ENCODE measurements at places on chromosomes 6 and 20.

- no peak for DNase-seq
Measured at GRCh38 chr6:72676995-72677394, 55.1 kb downstream of the KCNQ5 start.

DNA sequence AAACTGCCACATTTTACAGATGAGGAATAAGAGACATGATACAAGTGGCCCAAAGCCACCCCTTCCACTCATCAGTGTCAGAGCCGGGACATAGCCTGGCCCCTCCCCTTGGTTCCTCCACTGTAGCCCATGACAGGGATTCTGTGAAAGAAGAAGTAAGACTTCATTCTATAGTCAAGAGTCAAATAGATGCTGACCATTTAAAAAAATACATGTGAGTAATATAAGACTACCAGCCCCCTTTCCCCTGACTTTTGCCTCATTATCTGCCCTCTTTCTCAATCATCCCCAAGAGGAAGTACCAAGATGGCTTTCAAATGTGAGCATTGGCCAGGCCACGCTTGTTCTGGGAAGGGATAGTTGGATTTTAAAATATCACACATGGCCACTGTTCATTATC, 57.8 kb upstream of the TAB2 start:
- DNase-seq, result no peak

- no peak for DNase-seq
Measured at GRCh38 chr6:113588646-113589045, 268.5 kb upstream of the MARCKS start.

- DNase-seq, result no peak
Measured at GRCh38 chr6:168160506-168161370, 81.7 kb upstream of the FRMD1 start.

DNA sequence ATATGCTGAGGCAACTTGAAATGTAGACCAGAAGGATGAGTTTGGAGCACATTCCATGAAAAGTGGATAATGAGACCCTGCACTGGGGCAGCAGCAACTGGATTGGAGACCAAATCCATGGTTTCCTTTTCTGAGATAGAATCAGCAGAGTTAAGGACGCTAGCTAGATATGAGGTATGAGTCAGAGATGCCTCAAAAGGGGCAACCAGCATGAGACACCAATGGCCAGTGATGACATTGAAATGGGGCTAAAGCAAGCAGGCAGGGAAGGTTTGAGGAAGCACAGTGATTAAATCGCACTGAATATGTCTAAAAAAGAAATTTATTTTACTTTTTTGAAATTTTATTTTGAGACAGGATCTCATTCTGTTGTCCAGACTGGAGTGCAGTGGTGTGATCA, 802.4 kb downstream of the TFAP2A start:
- DNase-seq, result no peak

- DNase-seq, result no peak
Measured at GRCh38 chr6:24227556-24227955, 101.5 kb downstream of the NRSN1 start.

- no peak for DNase-seq
Measured at GRCh38 chr6:108350528-108350927, 55.7 kb downstream of the AFG1L start.

DNA sequence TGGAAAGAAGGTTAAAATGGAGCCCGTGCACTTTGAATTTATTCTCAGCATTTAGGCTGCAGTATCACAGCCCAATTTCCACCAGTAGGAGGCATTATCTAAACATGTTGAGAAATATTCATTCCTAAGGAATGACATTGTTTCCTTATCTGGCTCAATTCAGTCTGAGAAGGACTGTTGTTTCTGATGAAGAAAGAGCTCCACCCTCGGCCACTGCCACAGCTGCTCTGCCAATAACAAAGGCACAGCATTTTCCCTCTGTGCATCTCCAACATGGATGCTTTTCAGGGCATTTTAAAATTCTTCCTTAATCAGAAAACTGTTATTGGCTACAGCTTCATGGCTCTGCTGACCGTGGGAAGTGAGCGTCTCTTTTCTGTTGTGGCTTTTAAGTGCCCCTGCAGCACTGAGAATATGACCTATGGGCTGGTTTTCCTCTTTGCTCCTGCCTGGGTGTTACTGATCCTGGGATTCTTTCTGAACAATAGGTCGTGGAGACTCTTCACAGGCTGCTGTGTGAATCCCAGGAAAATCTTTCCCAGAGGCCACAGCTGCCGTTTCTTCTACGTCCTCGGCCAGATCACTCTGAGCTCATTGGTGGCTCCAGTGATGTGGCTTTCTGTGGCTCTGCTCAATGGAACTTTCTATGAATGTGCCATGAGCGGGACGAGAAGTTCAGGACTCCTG, at the start of gene CALHM5:
CALHM5 (plus strand) TSS at position 216 of the 687 bp plus-strand sequence; CDS start at position 274, 58 bp downstream.
- peak; percentile 71 for DNase-seq

DNA sequence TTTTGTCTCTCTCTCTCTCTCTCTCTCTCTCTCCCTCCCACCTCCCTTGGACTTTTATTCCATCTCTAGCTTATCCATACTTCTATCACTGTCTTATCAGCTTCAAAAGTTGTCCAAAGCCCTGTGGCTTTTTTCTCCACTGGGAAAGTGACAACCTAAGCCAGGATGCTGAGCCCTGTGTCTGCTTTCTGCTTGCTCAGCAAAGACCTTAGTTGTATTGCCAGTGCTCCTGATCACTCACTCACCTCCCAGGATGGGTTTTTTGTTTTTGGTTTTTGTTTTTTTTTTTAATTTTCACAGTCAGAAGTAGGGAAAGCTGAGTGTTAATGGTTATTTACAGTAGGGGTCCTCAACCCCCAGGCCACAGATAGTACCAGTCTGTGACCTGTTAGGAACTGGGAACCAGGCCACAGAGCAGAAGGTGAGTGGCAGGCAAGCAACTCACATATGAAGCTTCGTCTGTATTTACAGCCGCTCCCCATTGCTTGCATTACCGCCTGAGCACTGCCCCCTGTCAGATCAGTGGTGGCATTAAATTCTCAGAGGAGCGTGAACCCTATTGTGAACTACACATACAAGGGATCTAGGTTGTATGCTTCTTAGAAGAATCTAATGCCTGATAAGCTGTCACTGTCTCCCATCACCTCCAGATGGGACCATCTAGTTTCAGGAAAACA, 125.0 kb upstream of the ID4 start:
- no peak for DNase-seq

DNA sequence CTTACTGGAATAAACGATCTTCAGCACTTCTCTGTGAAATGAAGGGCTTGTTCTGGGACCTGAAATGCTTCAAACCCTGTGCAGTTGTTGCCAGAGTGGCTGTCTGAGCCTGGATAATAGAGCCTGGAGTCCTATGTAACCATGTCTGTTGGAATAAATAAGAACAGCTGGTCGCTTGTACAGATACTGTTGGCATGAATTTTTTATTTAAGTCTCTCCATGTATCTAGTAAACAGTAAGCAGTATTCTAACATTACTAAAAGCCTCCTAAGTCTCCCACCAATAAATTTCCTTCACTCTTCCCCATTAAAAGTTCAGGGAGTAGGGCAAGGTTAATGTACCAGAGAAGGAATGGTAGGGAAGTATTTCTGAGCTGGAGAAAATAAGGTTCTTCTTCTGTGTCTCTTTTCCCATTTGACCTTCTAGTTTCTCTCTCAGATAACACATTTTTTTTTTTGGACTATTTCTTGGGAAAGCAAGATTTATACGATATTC, 227.5 kb downstream of the PRL start:
- no peak for DNase-seq

DNA sequence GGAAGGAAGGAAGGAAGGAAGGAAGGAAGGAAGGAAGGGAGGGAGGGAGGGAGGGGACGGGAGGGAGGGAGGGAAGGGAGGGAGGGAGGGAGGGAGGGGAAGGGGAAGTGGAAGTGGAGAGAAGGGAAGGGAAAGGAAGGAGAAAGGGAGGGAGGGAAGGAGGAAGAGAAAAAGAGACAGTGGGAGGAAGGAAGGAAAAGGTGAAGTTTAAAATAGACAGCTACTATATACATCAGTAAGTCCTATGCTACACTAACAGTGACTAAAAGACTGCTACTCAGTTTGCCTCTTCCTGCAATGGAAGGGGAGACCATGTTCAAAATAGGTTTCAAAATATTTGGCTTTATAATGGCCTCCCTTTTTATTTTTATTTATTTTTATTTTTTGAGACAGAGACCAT, 22.5 kb downstream of the MAP3K5 start:
- DNase-seq, result no peak

All from Caki2 (cell line).